ENCODE measurements at places on chromosomes 1 and 21.

GRCh38 chr1:150192012-150192411 is 42.3 kb downstream of the PLEKHO1 start:
- DNase-seq = no peak

DNA sequence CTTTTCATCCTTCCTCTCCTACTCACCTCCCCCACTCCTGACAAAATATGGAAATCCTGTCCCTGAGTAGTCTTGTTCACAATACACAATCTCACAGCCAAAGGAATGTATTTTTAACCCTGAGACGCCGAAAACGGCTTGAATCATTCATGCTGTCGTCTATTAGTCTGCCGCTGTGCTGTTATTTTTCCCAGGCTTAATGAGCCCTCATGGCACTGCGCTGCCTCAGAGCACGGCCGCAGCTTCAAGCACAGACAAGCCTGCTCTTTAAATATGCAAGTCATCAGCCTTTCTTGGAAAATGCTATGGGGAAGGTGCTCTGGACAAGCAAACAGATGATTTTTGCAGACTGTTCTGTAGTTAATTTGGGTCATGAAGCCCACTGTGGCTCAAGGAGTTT is 302.7 kb downstream of the DISC1 start:
- no peak for DNase-seq

DNA sequence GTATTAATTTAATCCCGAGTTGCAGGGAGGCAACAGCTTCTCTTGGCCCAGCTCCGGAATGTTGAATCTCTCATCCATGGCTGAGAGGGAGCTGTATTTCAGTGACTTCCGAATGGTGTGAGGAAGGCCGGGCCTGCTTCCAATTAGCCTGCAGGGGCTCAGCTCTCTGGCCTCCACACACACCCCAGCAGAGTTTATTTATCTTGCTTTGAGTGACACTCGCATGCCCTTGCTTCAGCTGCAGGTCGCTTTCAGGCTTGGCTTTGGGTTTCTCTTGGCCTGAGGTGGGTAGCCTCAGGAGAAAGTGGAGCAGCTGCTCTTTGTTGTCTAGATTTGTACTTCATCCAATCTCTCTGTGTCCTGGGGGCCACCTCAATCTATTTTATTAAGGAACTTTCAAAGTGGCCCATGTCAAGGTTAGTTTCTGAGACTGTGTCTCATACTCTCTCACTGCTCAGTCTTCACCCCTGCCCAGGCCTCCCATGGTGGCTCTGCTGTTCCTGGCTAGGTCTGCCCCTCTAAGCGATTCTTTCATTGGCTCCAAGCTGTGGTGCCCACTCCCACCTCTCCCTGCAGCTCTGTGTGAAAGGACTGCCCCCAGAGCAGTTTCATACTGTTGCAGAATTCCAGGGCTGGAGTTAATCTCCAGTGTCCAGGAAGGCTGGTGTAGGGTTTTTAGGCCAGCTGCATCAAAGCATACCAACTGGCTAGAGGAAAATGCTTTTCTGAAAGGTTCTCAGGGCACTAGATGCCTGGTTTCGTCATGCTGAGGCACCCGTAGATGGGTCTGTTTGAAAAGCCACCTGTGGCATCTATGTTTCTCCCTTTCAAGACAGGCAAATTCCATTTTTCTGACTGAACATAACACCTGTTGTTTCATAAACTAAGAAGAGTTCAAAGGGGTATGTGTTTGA is 153.5 kb downstream of the PLXNA2 start:
- no peak for DNase-seq

DNA sequence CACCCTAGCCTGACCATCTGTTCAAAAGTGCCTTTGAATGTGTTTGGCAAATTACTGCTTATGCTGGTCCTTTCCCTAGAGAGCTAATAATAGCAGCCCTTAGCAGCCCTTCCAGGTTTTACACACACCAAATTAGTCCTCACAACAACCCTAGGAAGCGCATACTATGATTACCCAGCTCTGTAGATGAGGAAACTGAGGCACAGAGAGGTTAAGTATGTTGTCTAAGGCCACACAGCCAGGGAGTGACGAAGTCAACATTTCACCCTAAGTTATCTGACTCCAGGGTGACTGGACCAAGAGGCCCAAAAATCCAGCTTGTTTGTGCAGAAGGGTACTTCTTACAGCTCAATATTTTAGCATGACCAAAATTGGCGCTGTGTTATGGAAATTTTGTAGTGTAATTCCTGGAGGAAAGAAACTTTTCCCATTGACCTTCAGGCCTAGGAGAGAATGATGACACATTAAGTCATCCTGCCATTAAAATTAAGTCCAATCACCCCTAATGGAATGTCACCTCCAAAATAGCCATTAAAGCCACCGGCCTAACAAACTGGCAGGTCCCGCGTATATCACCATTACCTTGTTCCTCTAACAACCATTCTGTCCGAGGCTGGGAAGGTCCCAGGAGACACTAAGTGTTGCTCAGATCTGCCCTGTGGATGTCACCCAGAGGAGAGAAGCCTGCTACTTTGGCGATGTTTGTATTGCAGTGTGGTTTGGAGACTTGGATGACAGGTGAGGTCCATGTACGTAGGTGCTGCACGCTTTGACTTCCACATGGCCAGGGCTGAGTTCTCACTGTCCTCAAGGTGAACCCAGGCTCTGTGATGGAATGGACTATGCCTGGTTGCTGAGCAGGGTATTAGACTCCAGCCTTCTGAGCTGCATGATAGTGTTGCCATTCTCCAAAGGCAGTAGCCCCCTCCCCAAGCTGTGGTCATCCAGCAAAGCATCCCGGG is 258.3 kb downstream of the TOMM20 start:
- DNase-seq = no peak

DNA sequence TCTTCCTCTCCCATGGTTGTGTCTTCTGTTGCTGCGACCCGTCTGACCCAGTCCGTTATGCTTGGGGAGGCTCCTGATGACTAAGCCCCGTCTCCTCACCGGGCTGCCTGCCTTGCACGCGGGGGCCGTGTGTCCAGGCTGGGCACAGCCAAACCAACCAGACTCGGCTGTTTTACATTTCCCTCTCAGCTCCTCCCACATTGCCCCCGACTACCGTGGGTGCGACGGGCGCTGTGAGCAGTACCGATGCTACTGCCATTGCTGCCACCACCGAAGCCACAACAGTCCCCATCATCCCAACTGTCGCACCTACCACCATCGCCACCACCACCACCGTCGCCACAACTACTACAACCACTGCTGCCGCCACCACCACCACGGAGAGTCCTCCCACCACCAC is 46.0 kb upstream of the CNTN2 start:
- no peak for DNase-seq

DNA sequence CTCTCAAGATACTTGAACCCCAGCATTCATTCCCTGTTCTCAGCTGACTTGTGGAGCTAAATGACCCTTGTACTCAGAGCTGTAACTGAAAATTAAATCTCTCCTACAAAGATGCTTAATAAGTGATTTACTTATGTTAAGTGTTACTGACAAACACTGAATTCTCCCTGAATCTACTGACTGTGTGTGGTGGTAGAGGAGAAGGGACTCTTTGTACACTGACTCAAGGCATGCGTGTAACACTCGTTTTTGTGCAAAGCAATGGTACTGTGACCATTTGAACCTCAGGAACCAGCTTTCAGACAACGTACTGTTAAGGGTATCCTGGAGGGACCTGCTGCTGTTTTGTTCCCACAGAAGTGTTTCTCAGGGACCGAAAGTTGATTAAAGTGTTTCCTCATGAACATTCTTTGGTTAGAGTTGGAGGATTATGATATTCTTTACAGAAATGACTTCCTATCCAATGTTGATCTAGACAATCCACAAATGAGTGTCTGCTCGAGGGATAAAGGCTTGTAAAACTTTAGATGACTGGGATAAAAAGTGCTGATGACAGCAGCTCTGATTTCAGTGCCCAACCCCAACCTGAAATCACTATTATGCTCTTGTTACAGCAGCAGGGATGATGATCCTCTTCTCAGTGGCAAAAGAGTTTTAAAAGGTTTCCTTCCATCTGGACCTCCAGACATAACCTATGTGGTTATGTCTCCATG is 12.8 kb downstream of the RGL1 start:
- DNase-seq = no peak

DNA sequence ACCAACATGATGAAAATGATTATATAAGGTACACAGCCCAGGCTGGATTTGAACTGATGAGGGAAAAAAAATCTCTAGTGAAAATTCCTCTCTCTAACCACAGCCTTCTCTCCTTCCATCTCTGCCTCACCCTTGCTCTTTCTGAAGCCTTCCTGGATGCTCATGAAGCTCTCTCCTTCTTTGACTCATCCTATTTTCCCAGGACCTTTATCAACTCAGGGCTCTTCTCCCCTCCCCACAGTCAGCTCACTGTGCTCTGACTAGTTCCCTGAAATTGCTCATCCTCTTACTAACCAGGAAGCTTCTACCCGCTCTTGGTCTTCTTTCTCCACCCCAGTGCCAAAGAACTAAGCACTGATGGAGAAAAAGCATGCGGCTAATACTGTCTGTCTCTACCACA is 46.4 kb upstream of the ERG start:
- no peak for DNase-seq

DNA sequence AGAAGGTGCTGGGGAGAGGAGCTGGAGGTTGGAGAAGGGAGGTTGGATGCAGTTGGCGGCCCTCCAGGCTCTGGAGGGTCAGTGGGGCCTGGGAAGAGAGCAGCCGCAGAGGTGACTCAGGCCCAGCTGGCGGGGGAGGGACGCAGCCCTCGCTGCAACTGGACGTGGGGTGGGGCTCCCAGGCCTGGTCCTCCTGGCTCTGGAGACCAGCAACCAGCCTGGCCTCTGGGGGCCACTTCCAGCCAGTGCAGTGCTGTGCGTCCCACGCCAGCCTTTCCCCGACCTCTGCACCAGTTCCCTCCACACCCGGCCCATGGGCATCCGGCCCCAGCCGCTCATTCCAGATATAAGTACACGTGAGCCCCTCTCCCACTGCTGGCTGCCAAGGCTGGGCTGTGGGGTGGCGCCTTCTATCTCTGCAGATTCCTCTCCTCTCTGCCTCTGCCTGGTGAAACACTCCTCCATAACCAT is 38.0 kb upstream of the COL18A1 start:
- DNase-seq = no peak

GRCh38 chr1:154777154-154777553 is 92.9 kb downstream of the KCNN3 start:
- no peak for DNase-seq

- DNase-seq = no peak
Measured at GRCh38 chr1:193914871-193915270, 728.5 kb upstream of the B3GALT2 start.

- no peak for DNase-seq
Measured at GRCh38 chr1:39701049-39701439, 9.8 kb upstream of the HPCAL4 start.

GRCh38 chr1:79599257-79599656 is 592.7 kb upstream of the ADGRL4 start:
- DNase-seq = no peak

DNA sequence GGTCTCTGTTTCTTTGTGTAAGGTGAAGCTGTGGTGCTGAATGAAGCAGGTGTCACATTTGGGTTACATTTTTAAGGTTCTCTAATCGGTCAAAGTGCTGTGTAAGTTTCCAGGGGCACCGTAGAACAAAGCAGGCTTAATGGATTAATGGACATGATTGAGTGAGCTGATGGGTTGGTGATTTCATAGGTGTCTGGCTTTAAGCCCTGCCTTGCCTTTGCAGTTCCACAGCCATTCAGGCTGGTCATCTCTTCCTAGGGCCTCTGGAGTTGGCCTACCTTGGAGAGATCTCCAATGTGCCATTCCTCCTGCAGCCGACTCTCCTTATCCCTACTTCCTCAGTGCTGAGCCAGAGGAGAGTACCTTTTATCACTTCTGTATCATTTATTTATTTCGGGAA is 15.2 kb downstream of the GALNT2 start:
- no peak for DNase-seq

DNA sequence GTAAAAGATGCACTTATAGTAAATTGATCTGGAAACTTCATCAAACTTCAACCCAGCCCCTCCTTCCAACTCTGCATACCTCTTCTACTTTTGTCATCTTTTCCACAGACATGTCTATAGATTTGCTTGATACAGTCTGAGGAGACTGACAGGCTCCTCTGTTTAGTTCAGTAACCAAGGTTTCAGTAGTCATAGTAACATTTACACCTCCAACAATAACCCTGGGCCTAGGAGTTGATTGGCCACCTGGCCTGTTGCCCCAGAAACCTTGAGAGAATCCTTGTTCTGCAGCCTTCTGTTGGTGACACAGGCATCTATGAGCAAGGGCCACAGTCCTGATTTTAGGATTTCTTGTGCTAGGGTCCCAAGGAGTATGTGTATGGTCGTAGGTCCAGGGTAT is at the start of gene CFAP141:
Gene CFAP141, minus strand, starts transcription at position 138 of the 400 bp plus-strand sequence. Its CDS starts 26 bp downstream, at position 112.
- DNase-seq = no peak

- DNase-seq = no peak
Measured at GRCh38 chr1:48341221-48341620, 118.7 kb downstream of the SLC5A9 start.

DNA sequence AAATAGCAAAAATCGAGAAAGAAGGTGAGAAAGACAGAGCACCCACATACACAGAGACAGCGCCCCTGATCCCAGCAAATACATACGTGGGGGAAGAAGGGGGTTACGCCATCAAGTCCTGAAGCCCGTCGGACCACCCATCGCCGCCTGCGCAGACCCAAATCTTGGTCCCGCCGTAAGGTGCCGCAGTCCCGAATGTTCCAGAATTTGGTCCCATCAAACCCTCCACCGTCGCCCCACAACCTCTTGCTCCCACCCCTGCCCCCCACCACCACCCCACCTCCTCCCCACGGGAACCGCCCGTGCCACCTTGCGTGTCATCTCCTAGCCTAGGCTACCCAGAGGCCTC is 71.7 kb downstream of the CD46 start:
- no peak for DNase-seq

DNA sequence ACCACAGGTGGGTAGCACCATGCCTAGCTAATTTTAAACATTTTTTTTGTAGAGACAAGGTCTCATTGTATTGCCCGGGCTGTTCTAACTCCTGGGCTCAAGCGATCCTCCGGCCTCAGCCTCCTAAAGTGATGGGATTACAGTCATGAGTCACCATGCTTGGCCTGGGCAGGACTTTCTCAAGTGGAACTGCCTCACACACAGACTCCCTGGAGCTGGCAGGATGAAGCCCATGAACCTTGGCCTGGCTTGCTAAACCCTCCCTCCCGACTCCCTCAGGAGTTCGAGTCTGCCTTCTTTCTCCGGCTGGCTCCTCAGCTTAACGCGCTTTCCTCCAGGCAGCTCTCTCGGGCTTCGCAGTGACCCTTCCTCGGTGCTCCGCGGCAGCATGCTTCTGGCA is 7.7 kb upstream of the ECE1 start:
- DNase-seq = no peak

- DNase-seq = no peak
Measured at GRCh38 chr1:31924839-31925238, 13.3 kb downstream of the PTP4A2 start.

Measured in GM12892 (cell line).